ENCODE measurements at places on chromosomes 1 and 21.

DNA sequence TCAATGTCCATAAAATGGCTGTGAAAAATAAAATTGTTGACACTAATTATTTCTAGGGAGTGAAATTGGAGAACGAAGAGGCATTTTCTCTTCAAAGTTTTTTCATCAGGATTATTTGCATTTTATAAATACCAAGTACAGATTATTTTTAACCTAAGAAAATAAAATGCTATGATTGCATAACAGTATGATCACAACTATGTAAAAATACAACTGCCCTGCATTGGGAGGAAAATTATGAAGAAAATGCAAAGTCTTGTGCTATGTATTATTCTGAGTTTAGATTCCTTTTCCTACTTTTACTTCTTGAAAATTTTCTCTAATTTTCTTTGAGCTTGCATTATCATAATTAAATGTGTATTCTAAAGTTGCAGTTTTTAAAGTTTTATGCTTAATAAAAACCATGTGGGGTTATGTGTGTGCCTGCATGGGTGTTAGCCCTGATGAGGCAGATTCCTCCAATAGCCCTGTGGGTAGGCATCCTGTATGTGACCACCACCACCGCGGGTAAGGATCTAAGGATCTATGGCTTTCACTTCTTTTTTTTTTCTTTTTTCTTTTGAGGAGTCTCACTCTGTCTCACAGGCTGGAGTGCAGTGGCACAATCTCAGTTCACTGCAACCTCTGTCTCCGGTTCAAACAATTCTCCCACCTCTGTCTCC lies 24.7 kb downstream of the STX6 start:
- DNase-seq = no peak

- no peak for DNase-seq
Observed at GRCh38 chr1:201783058-201783457, 45.9 kb upstream of the IPO9 start.

GRCh38 chr1:212124690-212125582 lies 89.4 kb downstream of the DTL start:
- DNase-seq = no peak

- no peak for DNase-seq
Observed at GRCh38 chr21:41966872-41967621, 13.2 kb upstream of the C2CD2 start.

DNA sequence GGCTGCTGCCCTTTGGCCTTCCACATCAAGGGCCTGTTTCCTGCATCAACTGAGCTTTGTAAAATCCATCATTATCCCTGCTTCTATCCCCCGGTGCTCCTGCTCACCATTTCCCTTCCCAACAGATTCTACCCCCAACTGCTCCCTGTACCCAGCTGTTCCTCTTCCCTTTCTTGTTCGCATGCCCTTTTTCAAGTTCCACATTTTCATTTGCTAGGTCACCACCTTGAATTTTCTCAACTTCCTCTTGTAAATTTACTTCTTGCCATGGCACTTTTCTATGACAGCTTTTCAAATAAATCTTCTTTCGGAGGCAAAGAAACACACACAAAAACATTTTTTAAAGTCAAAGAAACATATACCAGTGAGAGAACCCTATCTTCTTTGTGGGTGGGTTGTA lies 330.5 kb upstream of the ADGRL2 start:
- no peak for DNase-seq

DNA sequence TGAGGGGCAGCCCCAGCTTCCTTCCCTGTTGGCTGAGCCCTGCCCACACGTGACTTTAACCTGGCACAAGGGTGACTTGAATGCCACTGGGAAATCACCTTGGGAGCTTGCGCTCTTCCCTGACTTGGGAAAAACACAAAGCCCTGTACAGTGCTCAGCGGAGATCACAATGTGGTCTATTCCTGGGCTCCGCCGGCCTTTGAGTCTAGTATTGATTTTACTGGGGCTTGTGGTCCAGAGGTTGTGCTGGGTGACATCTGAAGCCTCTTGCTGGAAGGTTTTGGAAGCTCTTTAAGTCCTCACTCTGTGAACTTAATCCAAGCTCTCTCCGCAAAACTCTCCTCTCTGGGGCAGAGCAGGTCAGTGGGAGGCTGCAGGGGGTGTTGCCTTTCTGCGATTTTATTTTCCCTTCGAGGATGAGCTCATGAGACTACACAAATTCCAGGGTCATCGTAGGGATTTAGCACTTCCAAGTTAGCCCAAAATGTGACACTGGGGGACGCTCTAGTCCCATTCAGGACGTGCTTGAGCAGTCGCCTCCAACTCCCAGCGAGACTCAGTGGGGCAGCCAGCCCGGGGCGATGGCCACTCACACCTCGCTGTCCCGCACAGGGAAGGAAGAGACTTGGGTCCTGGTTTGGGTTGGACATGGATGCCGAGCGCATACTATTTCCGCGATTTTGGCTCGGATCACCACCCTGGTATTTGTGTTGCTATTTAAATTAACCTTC lies 291.9 kb upstream of the AJAP1 start:
- DNase-seq = no peak

- DNase-seq = no peak
Observed at GRCh38 chr1:216616425-216616824, 106.8 kb downstream of the ESRRG start.

DNA sequence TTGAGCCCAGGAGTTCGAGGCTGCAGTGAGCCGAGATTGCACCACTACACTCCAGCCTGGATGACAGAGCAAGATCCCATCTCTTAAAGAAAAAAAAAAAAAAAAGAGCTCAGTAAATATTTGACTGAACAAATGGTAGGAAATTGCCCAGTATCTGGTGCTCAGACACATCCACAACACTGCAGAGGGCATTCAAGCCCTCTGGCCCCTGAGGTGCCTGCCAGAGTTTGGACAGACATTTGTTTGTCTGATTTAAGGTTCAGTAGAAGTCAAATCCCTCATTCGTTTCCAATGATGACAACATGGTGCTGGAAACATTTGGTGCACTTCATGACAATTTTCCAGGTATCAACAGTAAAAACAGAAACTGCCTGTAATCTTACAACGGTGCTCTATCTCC lies 86.6 kb downstream of the HLCS start:
- no peak for DNase-seq

Measured in T-helper 1 cell (primary cell).